Stimulated activated CD4-positive, alpha-beta T cell treated with anti-CD3 and anti-CD28 coated beads, Interleukin-1b, Interleukin-23, amount 100 ng/mL, for 4 hours (primary cell): ENCODE measurements at places on chromosomes 13 and 19.

DNA sequence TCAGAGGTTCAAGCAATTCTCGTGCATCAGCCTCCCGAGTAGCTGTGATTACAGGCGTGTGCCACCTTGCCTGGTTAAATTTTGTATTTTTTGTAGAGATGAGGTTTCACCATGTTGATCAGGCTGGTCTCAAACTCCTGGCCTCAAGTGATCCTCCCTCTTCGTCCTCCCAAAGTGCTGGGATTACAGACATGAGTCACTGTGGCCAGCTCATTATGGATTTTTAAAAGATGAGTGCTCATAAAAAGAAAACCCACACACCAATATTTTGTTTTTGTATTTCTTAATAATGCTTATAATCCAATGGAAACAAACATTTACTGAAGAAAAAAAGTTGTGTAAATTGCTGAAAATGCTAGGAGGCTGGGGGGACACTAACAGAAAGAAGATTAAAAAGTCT is 5.0 kb upstream of the MICU2 start:
- no peak for DNase-seq

DNA sequence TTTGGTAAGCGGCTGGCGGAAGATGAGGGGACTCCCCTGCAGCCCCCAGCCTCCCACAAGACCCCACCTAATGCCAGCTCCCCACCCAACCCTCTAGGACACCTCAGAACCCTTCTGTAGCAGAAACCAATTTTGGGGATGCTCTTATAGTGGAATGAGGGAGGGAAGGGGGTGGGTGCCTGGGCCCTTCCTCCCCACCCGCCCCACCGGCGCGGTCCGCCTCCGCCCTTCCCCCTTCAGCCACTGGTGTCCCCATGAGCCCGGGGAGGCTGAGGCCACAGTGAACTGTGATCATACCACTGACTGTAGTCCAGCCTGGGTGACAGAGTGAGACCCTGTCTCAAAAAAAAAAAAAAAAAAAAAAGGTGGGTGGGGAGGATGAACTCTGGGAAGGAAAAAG is 16.2 kb downstream of the TLE6 start:
- no peak for DNase-seq

DNA sequence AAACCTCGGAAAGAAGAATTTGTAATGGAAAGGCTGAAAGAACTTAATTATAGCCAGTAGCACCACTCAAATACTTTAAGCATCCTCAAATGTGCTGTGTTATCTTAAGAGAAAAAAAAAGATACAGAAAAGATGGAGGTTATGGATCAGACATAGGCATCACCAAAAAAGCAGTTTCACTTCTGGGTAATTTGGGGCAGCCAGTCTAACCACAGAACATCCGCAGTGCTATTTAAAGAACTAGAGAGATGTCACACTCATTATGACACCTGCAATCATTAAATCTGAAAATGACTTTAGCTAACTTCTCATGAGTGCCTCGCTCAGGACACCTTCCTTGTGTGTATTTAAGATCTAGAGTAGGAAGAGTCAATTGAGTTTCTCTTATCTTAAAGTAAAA is 211.8 kb downstream of the RBM26 start:
- no peak for DNase-seq

- no peak for DNase-seq
Measured at GRCh38 chr13:93786846-93787489, 560.4 kb downstream of the GPC6 start.

DNA sequence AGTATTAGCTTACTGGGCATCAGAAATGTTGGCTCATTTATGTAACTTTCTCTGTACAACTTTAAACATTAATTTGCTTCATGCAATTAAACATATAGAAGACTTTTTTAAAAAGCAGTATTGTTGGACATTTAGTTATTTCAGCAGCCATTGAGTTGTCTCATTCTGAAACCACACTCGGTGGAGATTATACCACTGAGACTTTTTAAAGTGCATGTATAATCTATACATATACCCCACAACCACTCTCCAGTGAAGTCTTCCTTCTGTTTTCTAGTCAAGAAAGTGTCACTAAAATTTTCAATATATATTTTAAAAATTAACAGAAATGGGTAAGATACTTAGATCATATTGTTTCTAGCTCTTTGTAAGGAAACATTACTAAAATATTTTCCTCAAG is 15.5 kb downstream of the SETDB2 start:
- no peak for DNase-seq

DNA sequence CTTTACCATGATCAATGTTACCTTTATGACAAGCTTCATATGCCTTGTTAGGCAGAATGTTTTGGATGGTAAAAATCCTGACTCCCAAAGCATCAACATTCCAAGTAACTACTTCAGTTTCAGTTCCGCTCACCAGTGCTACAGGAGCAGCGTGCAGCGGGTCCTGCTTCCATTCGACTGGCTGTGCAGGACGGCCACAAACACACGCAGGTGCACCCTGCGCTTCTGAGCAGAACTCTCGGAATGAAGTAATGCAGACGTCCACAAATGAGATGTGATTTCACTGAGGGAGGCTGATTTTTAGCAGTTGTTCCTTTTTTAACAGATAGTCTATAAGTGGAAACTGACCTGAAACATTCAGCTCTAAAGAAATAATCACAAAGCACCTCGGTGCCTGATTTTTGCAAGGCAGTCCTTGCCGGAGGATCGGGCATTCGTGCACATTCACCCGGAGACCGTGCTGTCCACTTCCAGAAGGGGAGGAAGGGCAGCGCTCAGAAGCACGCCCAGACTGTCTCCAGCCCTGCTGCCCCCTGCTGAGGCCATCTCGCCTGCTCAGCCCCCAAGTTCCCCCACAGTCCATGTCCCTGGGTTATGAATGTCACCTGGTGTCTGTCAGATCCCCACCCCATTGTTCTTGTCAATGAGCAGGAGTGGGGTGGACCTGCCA is 85.8 kb downstream of the RAB20 start:
- DNase-seq = no peak

DNA sequence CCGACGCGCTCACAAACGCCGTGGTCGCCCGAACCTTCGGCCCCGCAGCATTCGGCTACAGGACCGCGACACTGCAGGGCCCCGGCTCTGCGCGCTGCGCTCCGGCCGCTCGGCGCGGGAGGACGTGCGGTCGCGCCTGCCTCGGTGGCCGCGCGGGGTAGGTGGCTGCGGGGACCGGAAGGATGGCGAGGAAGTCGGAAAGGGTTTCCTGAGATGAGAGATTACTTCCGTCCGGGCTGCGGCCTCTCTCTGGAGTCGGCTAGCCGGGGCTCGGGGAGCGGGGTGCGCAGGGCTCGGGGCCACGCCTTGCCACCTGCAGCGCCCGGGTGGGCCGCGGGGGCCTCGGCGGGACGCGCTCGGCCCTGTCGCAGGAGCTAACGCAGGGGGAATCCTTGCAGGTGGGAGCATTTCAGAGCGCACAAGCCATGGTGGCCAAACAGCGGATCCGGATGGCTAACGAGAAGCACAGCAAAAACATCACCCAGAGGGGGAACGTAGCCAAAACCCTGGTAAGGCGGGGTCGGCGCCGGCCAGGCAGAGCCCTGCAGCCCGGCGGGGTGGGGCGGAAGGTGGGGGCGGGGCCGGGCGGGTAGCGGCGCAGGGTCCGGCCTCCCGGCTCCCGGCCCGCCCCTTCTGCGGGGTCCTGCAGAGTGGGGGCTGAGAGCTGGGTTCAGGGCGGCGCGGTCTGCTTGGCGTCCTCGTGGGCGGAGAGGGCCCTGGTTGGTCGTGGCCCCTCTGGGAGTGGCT is at the start of gene SERP2:
SERP2 (plus strand) TSS at position 224 of the 747 bp plus-strand sequence; CDS start at position 426, 202 bp downstream.
- DNase-seq = no peak

GRCh38 chr19:13012690-13013608 is 17.7 kb downstream of the NFIX start:
- peak; percentile 30 for DNase-seq

- DNase-seq = peak; percentile 84
Measured at GRCh38 chr19:47573071-47574026, at the start of gene ZNF541. Gene ZNF541, minus strand, starts transcription at chr19:47573148. Its CDS starts 17,292 bp downstream, at chr19:47555856.

- DNase-seq = no peak
Measured at GRCh38 chr19:6999933-7000332, 21.3 kb downstream of the MBD3L2B start.

GRCh38 chr19:7618348-7618747 is 11.0 kb downstream of the XAB2 start:
- DNase-seq = no peak

DNA sequence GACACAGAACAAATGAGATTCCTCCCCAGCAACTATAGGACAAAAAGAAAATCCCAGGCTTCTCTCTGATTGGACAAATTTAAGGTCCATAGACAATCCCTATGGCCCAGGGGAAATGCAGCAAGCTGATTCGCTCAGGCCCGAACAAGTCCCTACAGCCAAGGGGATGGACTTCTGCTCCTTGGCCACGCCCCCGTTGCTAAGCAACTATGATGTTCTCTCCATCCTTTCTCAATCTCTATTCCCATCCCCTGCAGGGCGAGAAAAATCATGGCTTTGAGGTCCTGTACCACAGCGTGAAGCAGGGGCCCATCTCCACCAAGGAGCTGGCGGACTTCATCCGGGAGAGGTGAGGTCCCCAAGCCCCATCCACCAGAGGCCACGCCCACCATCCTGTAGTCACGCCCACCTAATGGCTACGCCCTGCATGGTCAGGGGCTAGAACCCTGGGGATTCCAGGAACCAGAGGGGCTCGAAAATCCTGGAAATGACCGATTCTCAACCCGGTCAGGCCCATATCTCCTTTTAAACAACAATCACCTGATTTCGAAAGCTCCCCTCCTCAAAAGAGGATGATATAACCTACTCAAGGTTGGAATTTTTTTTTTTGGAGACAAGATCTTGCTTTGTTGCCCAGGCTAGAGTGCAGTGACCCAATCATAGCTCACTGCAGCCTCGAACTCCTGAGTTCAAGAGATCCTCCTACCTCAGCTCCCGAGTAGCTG is 11.4 kb downstream of the FCHO1 start:
- DNase-seq = no peak

DNA sequence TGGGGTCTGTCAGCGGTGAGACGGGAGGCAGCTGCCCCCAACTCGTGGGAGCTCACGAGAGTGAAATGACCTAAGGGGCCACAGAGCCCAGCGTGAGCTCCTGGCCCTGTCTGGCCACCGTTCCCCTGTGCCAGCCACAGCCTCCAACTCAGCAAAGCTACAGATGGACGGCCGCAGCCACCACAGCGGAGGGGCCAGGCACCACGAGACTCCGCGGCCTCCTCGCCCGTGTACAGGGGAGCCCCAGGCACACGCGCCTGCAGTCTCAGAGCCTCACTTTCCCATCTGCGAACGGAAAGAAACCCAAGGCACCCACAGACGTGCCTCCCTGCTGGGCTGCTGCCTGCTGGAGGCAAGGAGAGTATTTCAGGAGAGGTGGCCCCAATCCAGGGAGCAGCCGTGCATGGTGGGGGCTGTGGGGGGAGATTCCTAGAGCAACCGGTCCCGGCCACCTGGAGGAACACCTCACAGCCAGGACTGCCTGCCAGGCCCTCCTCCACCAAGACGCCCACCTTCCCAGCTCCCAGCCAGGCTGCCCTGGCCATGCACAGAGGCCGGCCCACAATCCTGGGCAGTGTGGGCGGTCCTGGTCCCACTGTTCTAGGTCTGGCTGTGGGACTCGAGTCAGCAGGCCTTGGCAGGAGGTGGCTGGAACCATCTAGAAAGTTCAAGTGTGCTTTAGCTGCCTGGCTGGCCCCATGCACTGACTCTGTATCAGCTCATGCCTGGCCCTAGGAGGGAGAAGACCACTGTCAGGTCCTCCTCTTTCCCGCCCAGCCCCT is 1.9 kb downstream of the MKNK2 start:
- no peak for DNase-seq

- no peak for DNase-seq
Measured at GRCh38 chr13:107457686-107458085, 757.6 kb downstream of the LIG4 start.

- no peak for DNase-seq
Measured at GRCh38 chr19:49592486-49593232, 1.7 kb downstream of the PRR12 start.

GRCh38 chr13:98261165-98261702 is 84.2 kb upstream of the RNF113B start:
- DNase-seq = no peak

DNA sequence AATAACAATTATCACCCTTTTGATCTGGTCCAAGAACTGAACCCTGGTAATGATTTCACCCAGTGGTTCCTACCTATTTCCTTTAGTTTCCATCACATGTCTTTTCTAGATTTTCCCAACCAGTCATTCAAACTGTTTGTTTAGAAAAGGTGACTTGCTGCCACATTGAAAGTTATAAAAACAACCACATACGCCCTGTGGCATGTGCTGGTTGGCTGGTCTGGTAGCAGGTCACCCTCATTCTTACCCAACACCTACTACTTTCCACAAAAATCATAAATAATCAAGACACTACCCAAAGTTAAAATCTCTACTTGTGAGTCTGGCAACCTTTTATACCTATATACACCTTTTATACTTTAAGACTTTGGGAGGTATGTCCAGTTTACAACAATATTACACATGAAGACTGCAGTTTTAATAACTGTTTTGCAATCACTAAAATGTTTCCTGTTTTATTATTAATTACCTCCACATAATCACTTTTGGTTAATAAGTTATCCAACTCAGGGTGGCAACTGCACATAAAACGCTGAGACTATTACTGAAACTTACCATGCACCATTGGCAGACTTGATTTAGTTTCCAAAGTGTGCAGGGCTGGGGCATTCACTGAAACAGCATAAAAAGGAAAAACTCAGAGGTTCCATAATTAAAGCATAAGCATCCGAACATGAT is 38.9 kb downstream of the DZIP1 start:
- no peak for DNase-seq

GRCh38 chr13:19766591-19766990 is 16.2 kb downstream of the PSPC1 start:
- no peak for DNase-seq

DNA sequence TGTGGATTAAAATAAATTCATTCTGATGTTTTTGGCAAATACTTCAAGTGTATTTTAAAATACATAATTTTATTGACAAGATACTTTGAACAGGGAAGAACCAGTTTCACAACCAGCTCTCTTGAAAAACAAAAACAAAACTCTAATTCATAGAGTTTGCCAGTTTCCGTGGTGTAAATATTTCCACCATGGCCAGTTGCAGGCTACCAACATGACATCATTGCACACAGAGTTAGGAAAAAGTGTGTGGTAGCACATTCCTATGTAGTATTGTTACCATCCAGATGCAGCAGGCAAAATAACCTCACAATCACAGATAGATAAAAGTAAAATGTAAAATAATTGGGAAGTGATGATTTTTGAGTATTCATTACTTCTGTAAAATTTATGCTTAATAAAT is 7.7 kb upstream of the RNF113B start:
- no peak for DNase-seq

DNA sequence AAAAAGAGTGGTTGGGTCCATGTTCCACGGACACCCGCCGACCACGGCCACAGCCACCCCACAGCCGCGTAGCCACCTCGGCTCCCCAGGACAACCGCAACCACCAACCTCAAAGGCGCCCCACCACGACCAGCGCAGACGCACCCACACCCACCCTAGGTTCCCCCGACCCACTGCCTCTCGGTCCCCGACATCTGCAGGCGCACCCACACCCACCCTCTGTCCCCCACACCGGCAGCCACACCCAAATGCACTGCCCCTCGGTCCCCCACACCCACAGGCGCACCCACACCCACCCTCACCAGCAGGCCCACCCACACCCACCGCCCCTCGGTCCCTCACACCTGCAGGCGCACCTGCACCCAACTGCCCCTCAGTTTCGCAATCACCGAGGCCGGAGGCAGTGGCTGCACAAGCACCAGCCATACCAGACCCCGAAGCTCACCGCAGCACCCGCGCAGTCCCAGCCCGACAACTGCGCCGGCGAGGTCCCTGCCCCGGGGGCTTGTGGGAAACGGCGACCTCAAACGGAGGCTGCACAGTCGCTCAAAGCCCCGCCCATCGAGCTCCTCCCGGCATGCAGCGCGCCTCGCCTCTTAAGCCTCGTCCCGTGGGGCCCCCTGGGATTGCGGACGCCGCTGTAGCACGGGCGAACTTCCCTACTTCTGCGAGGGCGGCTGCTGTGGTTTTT is 18.3 kb downstream of the ZNF77 start:
- no peak for DNase-seq
